ENCODE measurements at places on chromosomes 13 and 19. TPM values are rescaled to one million over a fixed set of nuclear protein-coding genes. Genes with fewer than 3 reads are reported as not detected.

Gene SWSAP1
- 3.5 TPM for total RNA-seq

DNA sequence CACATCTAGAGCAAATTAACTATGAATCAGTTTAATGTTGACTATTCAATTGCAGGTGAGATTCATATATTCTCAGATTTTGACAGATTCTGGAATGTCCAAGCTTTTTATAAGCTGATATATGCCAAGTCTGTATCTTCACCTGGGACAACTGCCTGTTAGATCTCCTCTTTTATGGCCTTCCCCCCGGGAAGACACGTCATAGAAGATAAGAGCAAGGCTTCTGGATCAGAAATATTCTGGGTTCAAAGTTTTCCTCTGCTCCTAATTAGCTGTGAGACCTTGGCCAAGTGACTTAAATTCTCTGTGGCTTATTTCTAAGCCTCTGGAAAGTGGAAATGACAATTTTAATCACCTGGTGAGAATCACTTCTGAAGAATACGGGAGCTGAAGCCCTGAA is 187.5 kb downstream of the OXGR1 start:
- DNase-seq = no peak
- H3K27ac ChIP-seq = no peak overlapping the region
- H3K4me3 ChIP-seq = no peak overlapping the region
- H3K27me3 ChIP-seq = no peaks in the 10 kb centered on the region
- H3K4me1 ChIP-seq = no peaks in the 10 kb centered on the region
- H3K36me3 ChIP-seq = no peaks in the 10 kb centered on the region

DNA sequence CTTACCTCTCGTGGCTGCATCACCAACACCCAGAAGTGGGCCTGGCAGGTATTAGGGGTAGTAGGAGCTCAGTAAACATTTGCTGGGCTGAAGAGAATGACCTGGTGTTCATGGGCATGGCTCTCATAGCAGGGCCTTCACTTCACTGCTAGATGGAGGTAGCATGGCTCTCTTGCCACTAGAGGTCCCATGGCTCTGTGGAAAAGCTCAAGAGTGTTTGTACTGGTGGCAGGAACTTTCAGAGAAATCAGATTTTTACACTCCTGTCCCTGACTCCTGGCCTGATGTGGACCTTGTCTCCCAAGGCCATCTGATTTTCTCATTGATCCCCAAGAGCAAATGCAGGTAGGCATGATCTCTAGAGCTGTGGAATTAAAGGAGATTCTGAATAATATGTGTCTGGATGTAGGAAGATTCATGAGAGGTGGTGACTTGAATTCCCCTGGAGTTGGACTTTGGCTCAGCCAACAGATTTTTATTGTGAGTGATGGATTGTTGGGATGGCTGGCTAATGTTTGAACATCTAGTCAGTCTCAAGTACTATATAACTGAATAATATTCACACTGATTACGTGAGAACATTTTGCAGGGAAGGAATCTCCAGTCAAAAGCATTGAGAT is 5.7 kb downstream of the ZNF574 start:
- no peaks in the 10 kb centered on the region for H3K36me3 ChIP-seq
- no peak overlapping the region for H3K4me3 ChIP-seq
- no peaks in the 10 kb centered on the region for H3K27me3 ChIP-seq

Gene PRTN3
- 2.9 TPM for total RNA-seq

- no peaks in the 10 kb centered on the region for H3K27me3 ChIP-seq
- no peaks in the 10 kb centered on the region for H3K36me3 ChIP-seq
- no peak overlapping the region for H3K27ac ChIP-seq
- DNase-seq = no peak
- H3K4me3 ChIP-seq = no peak overlapping the region
Measured at GRCh38 chr13:49633710-49634109, 5.4 kb downstream of the ARL11 start.

- no peaks in the 10 kb centered on the region for H3K27me3 ChIP-seq
- no peak for DNase-seq
- H3K4me1 ChIP-seq = peaks cover 9% of the 10 kb centered on the region
Measured at GRCh38 chr13:75414036-75414827, 67.7 kb downstream of the TBC1D4 start.

All from uterus (tissue), 4 donors.